ENCODE measurements at places on chromosomes 5 and 9.

DNA sequence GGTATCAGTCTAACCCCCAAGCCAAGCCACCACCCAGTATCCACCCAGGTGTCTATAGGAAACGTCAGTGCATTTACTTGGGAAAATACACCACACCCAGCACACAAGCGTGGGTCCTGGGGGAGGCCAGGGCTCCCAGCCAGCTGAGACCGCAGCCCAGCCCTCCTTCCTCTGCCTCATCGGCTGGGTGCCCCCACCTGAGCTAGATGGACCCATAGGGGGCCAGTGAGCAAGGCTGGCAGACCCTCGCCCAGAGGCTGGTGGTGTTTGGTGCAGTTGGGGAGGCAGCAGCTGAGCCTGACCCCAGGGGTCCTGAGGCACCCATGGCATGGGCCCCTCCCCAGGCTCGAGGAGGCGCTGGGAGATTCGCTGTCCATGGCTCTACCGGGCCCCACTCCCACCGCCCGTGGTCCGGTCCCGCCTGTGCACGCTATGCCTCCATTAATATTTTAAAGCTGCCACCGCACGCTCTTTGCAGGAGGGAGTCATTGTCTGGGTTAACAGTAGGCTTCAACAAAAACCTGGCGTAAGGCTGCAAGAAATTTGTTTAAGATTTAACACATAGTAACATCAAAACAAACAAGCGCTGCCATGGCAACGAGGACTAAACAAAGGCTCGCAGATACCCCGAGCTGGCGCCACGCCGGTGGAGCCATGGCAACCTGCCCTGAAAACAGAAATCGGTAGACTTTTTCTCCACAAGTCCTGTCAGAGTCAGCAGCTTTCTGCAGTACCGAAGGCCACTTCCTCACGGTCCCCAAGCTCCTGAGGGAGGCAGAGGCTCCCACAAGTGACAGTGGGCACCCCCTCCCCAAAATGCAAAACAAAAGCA, 20.6 kb downstream of the TPPP start:
- DNase-seq, result peak; percentile 87

GRCh38 chr5:75964008-75964407, 119.2 kb upstream of the SV2C start:
- DNase-seq, result no peak

DNA sequence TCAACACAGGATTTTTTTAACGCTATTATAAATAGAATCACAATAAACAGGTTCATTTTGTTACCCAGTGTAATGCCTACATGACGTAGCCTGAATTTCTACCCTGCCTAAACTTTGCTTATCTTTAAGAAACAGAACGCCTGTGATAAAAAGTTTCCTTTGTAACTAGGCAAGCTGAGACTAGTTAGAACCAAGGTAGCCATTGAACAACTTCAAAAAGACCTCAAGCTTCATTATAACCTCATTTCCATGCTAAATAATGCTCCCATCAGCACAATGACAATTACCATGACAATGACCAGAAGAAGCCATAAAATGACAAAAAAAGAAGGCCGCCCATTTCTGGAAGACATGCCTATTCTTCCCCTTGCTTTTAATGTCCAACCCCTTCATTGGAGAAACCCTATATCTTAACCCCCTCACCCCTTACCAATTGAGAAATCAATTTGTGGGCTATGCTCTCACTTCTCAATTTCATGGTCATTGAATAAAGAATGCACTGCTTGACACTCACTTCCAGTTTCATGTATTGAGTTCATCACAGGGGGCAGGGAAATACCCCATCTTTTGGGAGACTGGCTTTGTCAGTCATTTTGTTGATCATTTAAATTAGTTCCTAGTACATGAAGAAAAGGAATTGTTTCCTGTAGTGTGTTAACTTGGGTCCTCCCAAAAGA, 276.8 kb downstream of the MCTP1 start:
- no peak for DNase-seq

GRCh38 chr9:630817-631216, 210.7 kb upstream of the DMRT1 start:
- no peak for DNase-seq

DNA sequence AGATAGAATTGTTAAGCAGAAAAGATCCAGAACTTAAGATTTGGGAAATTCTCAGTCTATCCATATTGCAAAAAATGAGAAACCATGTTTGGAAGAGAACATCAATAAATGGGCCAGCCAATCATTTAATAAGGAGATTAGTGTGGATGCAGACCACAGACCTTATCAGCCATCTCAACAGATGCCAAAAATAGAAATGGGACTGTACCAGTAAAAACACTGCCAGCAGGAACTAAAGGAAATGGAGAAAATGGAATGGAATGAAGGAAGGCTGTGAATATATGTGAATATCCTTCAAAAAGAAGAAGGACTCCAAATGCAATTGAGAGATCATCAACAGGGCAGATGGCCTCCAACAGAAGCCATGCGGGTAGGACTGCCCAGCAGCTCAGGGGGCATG, 52.7 kb upstream of the ZNF618 start:
- no peak for DNase-seq

GRCh38 chr5:142426129-142427014, 101.6 kb upstream of the SPRY4 start:
- DNase-seq, result peak; percentile 94

DNA sequence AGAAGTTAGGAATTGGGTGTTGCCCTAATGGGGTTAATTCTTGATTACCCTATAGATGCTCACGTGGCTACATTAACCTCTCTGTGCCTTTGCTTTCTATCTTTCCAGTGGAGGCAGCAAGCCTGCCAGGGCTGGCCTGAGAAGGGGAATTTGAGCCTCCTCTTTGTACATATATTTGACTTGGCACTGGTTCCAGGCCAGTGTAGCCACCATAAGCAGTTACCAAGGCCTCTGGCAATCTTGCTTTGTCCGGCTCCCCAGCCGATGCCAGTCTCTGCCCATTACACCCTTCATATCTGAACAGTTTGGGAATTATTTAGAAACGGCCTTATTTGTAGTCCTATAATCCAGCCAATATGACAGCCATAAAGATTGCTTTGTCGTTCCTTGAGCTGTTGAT, 58.6 kb upstream of the PPARGC1B start:
- DNase-seq, result no peak

GRCh38 chr9:116942593-116943061, 255.5 kb downstream of the TRIM32 start:
- DNase-seq, result no peak

GRCh38 chr9:123749580-123750202, 180.2 kb downstream of the DENND1A start:
- DNase-seq, result no peak

DNA sequence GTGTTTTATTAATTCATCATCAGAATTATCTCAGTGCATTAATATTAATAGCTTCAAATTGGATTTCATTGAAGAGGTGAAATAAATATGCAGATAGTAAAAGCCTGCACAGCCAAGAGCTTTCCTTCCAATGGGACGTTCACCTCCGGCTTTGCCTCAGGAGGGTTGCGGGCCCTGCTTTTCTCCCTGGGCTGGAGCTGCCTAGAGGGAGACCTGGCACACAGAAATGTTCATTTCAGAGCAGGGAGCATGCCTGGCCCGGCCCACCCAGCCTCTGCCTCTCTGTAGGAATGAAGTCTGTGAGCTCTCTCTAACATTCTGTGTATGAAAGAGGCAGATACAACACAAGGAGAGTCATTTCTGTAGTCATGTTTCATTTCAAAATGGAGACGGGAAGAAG, 100.4 kb upstream of the IRX2 start:
- no peak for DNase-seq

- no peak for DNase-seq
Observed at GRCh38 chr5:126848253-126848652, 71.3 kb downstream of the LMNB1 start.

DNA sequence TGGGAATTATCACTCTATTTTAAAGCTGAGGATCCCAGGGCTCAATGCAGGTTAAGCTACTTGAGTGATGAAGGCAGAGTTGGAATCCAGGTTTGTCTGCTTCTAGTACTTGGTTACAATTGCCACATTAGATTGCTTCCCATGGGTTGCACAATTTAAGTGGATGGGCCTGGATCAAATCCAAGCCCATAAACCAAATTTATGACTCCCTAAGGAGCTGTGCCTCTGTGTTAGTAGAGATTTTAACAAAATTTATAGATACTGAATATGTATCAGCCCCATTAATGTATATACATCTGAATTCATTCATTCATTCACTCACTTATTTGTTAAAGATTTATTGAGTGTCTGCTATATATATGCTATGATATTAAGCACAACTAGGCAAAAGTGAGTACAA, 332.3 kb upstream of the KLF9 start:
- DNase-seq, result no peak

GRCh38 chr5:141804475-141804874, 73.7 kb downstream of the PCDH1 start:
- no peak for DNase-seq

- DNase-seq, result no peak
Observed at GRCh38 chr5:63310644-63311043, 651.6 kb downstream of the HTR1A start.

DNA sequence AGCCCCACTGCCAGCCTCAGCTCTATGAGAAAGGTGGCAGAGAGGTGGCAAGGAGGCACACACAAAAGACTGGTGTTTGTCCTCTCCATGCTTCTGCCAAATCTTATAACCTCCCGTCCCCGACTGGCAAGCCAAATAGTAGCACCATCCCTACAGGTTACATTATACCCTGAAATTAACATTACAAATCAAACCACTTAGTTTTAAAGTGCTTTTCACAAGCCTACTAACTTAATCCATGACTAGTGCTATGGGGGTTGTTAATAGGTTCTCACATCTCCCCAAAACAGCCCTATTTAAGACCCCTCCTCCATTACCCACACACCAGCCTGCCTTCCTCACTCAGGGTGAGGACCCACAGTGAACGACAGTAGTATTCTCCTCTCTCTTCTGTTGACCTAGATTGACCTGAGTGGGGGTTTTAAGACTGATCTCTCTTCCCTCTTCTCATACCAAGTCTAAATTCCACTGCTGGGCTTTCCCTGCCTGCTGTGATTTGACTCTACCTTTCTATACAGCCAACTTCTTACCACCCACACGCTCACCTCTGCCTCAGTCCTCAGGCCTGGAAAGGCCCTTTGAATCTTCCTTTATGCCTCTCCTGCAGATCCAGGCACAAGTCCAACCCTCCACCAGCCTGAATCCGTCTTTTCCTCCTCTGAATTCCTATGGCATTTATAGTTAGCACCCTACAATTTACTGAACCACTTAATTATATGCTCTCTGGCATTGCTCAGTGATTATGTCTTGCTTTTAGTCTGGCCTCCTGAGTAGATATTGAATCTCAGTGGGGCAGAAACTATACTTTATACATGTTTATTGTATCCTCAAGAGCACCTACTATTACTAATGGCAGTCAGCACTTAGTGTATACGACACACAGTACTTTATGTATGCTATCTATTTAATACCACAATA, 116.1 kb downstream of the TMEM174 start:
- no peak for DNase-seq

- DNase-seq, result no peak
Observed at GRCh38 chr5:173011566-173011965, 28.0 kb downstream of the ATP6V0E1 start.
